Activated CD4-positive, alpha-beta T cell treated with anti-CD3 and anti-CD28 coated beads, Interleukin-2, amount 50 U/mL, for 16 hours (primary cell): ENCODE measurements at places on chromosomes 1 and 21.

DNA sequence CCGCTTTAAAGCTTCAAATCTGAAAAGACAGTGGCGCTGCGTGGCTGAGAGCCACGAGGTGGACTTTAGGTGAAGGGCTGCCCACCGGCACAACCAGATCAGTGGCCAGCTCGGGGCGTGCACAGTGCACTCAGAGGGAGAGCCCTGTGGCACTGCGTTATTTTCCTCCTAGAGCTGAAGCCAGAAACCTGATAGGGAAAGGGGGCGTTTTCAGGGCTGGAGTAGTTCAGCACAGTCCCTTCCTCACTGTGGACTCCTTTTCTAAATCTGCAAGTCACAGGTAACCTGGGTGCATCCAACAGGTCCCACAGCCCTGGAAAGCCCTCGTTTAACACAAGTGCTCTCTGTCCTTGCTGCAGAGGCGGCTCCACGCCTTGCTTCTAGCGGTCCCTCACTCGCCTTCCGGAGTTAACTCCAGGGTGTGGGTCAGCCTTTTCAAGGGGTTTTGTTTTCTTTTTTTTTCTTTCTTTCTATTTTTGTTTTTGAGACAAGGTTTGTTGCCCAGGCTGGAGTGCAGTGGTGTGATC, 81.2 kb downstream of the GALNT2 start:
- no peak for DNase-seq

DNA sequence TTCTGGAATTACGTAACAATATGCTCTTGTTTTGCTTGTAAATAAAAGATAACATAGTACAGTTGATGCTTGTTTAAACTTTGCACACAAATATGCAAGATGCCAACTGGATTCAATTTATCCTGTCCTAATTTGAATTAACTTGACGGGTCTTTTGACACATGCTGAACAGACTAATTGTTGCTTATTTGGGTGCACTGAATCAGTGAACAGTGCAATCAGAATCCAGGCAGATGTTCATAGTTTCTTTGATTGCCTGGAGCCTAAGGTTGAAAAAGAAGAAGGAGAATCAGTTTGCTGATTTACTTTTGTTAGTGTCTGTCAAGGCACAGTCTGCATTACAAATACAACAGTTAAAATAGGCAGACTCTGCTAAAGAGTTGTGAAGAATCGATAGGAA, 307.9 kb downstream of the COL11A1 start:
- DNase-seq = no peak

DNA sequence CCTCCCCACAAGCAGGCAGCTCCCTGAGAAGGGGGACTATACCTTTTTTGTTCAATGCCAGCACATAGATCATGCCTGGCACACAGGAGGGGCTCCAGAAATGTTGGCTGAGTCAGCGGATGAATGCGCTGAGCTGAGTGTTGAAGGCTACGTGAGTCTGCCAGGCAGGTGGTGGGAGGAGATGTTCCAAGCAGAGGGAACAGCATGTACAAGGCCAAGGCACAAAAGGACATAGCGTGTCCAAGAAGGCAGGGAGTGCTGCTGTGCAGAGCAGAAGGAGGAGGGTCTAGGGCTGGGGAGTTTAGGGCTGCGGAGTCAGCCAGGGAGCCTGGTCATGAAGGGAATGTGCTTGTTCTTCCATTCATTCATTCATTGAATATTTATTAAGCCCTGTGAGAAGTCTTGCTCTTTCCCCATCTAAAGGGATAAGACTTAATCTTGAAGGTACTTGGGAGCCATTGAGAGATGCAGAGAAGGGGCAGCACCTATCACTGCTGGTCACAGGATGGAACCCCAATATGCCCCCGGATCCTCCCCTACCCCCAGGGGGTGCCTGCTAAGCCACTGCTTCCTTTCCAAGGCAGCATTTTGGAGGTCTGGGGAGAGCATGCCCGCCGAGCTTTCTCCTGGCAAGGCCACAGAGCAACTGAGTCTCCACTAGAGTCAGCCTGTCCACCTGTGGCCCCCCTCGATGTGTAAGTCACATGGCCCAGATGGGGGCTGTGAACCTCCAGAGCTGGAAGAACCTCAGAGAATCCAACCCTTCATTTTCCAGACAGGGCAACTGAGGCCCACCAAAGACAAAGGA, 31.2 kb upstream of the LAPTM5 start:
- DNase-seq = no peak

DNA sequence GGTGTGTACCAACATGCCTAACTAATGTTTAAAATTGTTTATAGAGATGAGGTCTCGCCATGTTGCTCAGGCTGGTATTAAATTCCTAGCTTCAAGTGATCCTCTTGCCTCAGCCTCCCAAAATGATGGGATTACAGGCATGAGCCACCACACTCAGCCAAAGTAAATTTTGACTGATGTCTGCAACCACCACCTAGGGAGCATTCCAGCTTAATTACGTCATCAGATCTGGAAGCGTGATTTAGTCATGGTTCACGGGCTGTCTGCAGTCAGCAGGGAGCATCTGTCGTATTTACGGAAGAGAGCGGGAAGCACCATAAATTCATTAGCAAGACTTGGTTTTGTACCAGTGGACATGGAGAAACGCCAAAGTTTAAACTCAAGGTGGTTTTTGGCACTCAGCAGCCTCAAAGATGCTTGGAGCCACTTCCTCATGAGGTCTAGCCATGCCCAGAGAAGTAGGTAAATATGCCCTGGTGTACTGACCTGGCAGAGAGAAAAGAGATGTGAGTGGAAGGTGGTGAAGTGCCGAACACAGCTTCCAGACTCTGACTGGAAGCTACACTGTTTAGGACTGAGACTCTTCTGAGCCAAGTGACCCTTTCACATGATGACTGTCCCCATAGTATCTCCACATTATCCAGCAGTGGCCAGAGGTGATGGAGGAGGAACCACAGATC, 60.8 kb upstream of the SLC35F3 start:
- no peak for DNase-seq

DNA sequence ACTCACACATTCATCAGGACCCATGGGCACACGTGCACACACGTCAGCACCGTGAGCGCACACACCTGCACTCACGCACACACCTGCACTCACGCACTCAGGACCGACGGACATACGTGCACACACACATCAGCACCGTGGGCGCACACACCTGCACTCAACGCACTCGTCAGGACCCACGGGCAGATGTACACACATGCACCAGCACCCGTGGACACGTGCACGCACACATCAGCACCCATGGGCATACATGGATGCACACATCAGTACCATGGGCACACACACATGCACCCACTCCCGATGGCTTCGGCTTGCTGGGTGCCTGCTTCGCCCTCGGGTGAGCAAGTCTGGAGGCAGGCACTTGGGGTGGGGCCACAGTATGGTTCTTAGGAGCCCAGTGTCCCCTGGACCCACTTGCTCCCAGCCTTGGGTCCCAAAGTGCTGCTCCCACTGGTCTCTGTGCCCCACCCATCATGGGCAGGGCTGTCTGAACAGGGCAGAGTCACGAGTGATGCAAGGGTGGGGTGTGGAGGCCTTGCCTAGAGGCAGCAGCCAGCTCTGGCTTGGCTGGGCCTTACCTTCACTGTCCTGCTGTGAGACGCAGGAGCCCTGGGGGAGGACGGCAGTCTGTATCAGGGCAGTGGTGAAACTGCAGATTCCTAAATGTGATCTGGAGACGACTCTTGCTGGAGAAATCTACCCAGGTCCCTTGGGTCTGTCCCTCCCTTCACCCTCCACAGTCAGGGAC, 49.8 kb downstream of the SKI start:
- DNase-seq = no peak

DNA sequence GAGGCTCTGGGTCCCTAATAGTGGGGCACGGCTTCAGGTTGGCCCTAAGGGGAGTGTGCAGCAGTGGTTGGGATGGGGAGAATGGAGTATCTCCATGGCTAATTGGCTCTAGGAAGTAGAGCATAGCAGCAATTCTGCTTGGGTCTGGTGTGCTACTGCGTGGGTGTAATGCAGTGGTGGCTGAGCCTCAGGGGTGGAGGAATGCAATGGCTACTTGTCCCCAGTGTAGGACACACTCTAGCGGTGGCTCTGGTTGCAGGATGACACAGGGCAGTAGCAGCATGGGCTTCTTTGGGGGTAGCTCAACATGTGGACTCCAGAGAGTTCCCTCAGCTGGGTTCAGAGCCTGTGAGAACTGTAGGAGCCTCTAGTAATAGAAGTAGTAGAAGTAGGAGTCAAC, 91.2 kb upstream of the FAM78B start:
- DNase-seq = no peak

DNA sequence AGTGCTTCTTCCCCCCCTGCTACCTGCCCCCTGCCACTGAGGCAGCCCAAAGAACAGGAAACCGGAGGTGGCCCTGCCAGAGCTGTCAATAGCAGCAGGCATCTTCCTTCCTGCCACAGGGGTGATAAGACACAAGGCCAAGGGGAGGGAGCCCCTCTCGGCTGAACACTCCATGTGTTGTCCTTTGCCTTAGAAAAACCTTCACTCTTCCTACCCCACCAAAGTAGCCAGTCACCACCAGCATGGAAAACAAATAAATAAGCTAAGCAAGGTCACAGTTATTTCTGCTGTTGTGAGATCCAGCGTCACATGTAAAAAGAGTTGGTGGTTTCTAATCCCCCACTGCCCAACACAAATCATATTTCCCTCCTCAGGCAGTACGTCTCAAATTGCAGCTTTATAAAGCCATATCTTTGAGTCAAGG, 104.8 kb upstream of the DPT start:
- no peak for DNase-seq

GRCh38 chr21:37065561-37066177, 7.2 kb downstream of the PIGP start:
- no peak for DNase-seq

GRCh38 chr1:180909005-180909414, 3.7 kb upstream of the KIAA1614 start:
- DNase-seq = peak; percentile 63

- no peak for DNase-seq
These were observed 63.1 kb downstream of the ACOT7 start for GRCh38 chr1:6330410-6330911.

DNA sequence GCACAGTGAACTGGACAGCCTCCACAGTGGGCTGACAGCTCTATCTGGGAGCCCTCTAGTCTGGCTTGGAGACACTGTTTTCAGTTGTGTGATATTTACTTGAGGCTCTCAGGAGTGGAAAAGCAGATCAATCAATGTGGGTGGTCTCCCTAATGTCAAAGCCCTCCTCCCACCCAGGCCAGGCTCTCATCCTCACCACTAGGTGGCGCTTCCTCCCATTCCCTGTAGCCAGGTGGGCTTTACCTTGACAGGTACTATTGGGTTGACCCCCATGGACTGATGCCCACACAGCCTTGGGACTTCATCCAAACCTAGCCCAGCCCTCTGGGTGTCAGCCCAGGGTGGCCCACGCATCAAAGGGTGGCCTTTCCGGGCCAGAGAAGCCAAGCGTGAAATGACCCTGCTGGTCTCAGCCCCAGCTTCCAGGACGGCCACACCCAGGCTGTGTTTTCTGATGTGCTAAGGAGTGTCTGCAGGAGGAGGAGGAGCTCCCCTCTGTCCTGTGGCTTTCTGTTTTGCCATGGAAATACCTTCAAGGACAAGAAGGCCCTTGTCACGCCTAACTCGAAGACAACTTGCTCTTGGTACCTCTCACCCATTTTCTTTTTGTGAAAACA, 54.0 kb downstream of the CLIC6 start:
- no peak for DNase-seq

DNA sequence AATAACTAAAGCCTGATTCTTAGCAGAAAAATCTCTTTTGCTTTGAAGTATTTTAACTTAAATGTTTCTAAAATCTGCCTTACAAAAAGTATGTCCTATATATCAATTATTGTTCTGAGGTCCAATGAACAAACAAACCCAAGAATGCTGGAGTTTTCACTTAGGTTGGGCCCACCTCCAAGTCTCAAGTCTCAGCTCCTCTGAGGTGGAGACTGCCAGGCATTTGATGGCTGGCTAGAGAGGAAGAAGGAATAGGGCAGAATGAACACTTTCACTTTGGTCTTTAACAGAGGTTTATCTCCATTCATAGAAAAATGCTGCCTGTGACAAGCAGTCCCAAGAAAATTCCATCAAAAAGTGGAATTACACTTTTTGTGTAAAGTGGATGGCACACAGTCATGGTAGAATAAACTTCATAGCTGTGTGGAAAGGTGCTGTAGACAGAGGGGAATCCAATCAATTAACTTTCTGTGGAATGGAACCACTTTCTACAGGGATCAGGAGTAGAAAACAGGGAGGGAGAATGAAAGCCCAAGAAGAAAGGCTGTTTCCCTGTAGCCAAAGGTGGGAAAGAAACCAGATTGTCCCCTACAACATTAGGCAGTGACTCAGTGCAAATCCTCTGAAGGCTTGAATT, 349.4 kb upstream of the RUNX1 start:
- DNase-seq = no peak

- DNase-seq = no peak
These were observed 57.4 kb downstream of the PPP1R12B start for GRCh38 chr1:202405928-202406327.

- no peak for DNase-seq
These were observed 417.1 kb downstream of the SETD4 start for GRCh38 chr21:35643176-35643575.

GRCh38 chr1:116910379-116911187, 867 bp downstream of the PTGFRN start:
- peak; percentile 48 for DNase-seq

DNA sequence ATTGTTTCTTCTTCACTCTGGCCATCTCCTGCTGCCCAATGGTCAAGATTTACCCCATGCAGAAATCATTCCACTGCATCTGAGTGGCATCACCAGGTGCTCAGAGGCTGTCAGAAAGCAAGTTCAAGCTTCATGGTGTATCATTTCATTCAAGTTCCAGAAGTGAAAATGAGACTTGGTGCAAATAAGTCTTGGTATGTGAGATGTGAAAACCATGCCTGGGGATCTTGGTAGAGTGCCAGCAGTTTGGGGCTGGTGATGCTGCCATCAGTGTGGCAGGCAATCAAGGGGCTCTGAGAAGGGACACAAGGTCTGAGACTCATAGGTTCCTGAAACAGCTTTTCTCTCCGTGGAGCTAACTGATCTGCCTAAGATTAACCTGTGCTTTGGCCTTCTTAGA, 52.0 kb downstream of the CD2 start:
- peak; percentile 88 for DNase-seq

- DNase-seq = no peak
These were observed 350.0 kb upstream of the RUNX1 start for GRCh38 chr21:35399002-35399530.

DNA sequence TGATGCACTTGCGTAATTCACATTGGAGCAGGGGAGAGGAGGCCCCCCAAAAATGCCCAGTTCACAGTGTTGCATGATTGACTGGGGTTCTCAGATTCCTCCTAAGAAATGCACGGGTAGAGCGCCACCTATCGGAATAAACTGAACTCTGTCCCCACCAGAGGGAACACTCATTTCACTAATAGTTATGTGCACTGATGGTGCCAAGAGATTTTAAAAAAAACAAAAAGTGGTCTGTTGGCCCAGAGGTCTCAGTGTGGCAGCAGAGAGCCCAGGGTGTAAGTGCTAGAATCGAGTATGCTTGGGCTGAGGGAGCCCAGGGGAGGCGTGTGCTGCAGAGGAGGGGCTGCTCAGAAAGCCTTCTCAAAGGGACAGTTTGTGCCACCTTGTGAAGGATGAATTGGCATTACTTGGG, 6.9 kb downstream of the PINK1 start:
- DNase-seq = peak; percentile 72

- DNase-seq = no peak
These were observed 61.5 kb downstream of the PACC1 start for GRCh38 chr1:212353181-212353580.

GRCh38 chr1:176111835-176112234, 95.3 kb downstream of the COP1 start:
- peak; percentile 2 for DNase-seq

GRCh38 chr1:173478094-173478674, 1.0 kb downstream of the PRDX6 start:
- no peak for DNase-seq

- no peak for DNase-seq
These were observed 251.4 kb downstream of the MATN1 start for GRCh38 chr1:30472009-30472408.

GRCh38 chr1:23909412-23909811, 3.8 kb downstream of the CNR2 start:
- no peak for DNase-seq
